ENCODE measurements at places on chromosomes 1 and 21.

DNA sequence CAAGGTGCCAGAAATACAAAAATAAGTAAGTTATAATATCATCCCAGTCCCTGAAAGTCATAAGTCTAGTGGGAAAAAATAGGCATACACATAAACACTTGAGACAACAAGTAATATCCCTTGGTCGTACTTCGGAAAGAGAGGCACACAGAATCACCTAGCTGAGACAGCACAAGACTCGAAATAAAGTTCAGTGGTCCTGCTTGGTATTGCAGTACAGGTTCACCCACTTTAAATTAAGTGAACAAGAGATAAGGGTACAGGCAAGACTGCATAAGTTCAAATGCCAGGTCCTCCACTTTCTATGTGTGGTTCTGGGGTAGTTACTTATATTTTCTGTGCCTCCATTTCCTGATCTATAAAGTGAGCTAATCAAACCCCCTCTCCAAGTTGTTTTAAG is 47.6 kb downstream of the SEC16B start:
- DNase-seq = no peak

DNA sequence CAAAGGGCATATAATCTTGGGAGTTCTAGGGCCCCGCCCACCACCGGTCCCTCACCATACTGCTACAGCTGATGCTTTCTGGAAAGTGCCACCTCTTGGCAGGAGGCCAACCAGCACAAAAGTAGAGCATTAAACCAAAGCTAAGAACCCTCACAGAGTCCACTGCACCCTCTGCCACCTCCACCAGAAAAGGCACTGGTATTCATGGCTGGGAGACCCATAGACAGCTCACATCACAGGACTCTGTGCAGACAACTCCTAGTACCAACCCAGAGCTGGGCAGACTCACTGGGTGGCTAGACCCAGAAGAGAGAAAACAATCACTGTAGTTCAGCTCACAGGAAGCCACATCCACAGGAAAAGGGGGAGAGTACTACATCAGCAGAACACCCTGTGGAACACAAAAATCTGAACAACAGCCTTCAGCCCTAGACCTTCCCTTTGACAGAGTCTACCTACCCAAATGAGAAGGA is 10.8 kb downstream of the THEM4 start:
- DNase-seq = no peak

DNA sequence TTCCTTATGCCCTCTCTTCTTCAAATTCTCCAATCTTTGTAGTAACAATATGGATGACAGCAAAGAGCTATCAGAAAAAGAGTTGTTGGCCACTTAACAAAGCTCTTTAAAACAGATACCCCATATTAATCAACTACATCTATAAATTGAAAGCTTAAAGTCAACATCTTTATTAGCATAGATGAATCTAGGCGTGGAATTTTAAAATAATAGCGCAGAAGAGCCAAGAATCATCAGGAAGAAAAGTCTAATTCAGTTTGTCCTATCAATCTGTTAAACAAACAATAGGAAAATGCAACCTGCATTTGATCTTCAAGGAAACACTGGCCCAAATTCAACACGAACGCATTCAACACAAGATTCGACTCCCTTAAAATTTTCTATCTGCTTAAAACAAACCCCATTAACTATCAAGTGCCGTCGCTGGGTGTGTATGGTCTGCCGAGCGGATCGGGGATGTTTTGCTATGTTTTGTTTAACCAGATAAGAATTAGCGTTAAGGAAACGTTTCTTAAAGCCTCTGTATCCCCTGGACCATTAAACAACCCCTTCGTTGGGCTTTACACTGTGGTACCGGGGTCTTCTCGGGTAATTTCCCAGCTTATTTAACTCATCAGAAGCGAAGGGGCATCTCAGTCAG is 1.0 kb downstream of the LYST start:
- DNase-seq = no peak

GRCh38 chr1:79899914-79900313 is 893.4 kb upstream of the ADGRL4 start:
- DNase-seq = no peak

- DNase-seq = peak; percentile 47
These were observed 32.4 kb upstream of the NFIA start for GRCh38 chr1:61049850-61050540.

DNA sequence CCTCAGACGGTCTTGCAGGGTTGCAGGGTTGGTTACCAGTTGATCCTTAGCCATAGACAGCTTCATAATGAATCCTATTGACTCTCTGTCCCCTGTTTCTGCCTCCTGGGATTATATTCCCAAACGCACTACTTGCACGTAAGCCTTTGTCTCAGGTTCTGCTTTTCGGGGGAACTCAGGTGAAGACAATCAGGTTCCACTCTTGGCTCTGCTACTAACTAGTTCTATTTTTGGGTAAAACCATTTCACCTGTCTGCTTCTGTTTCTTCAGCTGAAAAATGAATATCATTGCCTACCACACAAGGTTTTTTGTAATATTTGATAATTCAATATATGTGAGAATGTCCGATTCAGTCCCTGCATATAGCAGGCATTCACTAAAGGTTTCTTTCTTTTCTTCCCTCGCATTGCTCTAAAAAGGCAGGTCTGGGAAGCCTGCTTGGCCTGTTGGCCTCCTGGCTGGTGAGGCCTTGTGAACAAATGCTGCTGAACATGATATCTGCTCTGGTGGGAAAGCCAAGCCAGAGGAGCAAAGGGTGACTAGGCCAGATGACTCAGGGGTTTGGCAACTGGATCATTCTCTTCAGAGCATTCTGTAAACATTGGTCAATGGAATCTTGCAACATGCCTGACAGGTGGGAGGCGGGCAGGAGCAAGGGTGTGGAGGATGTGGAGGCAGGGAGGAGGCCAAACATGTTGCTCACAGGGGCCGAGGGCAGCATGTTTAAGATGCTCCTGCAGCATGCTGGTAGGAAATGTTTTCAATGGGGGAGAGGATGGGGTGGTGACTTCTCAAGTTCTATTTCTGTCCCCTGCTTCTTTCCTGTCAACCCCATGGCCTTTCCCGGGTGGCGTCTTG is 23.8 kb downstream of the IER5 start:
- DNase-seq = peak; percentile 15

- no peak for DNase-seq
These were observed 326.5 kb upstream of the FMN2 start for GRCh38 chr1:239765163-239765562.

DNA sequence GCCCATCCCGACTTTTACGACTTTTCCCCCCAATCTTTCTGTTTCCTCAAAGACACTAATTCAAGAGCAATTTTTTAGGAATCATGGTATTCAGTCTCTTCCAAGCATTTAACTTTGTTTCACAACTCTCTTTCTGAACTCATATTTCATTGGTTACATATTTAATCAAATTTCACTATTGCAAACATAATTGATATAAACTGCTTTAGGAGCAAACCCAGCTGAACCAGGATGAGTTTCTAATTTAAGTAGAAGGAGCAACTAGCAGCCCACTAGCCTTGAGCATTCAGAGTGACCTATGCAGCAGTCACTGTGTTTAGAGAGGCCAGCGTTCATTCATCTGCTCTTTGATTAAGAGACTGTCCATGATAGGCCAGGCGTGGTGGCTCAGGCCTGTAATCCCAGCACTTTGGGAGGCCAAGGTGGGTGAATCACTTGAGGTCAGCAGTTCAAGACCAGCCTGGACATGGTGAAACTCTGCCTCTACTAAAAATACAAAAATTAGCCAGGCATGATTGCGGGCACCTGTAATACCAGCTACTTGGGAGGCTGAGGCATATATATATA is 1.8 kb downstream of the CELA2B start:
- no peak for DNase-seq

DNA sequence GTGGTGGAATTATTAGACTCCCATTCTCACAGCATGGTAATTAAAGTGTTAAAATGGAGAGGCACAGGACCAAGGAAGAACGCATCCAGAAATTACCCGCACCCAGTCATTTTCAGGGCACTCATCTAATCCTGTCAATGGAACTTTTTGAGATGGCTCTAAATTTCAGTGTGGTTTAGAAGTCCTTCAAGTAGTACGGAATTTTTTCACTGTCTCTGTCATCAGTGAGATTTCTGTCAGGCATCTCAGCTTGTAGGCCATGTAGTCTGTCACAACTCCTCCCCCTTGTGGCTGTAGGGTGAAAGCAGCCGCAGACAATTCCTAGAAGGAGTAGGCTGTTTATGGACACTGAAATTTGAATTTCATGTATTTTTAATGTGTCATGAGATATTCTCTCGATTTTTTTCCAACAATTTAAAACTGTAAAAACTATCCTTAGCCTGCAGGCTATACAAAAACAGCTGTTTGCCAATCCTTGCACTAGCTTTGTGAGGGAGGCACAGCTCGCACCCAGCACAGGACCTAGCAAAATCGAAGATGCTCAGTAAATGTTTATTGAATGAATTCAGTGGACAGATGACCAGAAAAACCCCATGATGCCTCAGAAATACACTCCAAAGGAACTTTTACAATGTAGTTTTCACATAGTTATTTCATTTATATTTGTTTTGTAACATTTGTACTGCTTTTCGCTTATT is 6.6 kb upstream of the NUP133 start:
- DNase-seq = peak; percentile 63

DNA sequence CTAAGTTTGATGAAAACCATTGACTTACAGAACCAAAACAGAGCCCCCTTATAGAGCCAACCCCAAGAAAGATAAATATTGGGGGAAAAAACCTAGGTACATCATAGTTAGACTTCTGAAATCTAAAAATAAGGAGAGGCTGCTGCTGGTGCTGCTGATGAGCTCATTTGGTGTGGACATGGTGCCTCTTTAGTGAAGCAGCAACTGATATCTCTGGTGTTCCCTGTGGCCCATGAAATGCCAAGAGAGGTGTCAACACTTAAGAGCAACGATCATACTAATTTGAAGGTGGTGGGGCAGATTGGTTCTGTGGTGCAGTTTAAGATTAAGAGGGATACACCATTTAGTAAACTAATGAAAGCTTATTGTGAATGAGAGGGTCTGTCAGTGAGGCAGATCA is 35.9 kb downstream of the ST3GAL3 start:
- no peak for DNase-seq

GRCh38 chr1:109096120-109096519 is 5.6 kb downstream of the TMEM167B start:
- no peak for DNase-seq

GRCh38 chr1:152110860-152111514 is 4.3 kb downstream of the TCHH start:
- peak; percentile 37 for DNase-seq

DNA sequence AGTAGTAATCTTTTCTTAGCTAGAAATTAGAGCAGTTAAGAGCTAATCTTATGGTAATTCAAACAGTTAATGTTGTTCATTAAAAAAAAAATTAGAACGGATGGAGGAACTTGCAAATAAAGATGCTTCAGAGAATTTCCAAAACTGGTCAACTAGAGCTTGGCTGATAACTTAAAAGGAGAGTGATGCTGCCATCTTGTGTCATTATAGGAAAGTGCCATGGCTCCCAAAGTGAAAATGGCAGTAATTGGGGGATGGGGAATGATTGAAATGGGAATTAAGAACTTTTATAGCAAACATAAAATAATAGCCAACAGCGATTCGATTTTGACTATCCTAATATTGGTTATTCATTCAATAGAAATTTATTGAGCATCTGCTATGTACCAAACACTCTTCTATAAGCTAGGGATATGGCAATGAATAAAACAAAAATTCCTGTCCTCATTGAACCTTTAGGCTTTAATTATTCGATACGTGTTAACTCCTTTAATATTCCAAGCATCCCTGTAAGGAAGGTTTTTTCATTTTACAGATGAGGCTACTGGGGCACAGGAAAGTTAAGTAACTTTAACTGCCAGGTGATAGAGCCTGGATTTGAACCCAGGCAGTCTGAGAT is 5.7 kb upstream of the PLPP3 start:
- no peak for DNase-seq

DNA sequence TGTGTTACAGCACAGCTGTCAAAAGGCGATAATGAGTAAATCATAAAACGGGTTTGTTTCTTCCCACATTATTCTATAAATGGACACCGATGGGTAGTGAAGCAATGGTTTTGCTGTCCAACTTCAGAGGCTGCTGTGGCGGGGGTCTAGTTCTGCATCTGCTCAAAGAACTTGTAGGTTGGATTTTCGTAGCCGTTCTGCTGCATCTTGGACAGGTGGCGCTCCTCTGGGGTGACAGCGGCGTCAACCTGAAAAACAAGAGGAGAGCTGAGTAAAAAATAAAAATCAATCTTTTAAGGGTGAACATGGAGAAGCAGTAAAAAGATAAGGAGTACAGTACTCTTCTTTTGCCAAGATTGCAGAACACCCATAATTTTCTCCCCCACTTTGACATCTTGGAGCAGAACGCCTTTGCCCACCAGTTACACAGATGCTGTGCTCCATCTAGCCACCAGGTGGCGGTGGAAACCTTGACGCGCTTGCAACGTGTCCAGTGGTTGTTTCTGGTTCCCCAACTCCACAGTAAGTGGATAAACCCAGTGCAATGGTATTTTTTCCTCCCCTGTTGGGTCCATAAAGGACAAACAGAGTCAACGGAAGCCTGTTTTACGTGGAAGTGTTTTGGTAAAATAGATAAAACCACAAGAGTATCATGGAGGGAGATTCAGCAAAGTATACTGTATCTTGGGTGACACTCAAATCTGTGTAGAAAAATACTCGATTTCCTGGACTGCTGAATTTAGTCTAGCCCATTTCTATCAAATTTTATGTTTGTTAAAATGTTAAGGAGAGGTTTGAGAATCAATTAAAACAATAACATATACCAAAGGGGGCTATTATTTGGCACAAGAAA is 147.0 kb downstream of the GABPA start:
- DNase-seq = peak; percentile 32

GRCh38 chr1:59596956-59597355 is 217.8 kb upstream of the HOOK1 start:
- DNase-seq = no peak

Measured in NCI-H146 (cell line).